ENCODE measurements at places on chromosomes 12 and 14.

GRCh38 chr12:97875064-97875463 lies 412.5 kb downstream of the RMST start:
- no peak for DNase-seq

- DNase-seq: no peak
Observed at GRCh38 chr14:56794088-56794556, 16.2 kb downstream of the OTX2 start.

- DNase-seq: no peak
Observed at GRCh38 chr12:71268598-71269280, 110.9 kb upstream of the TSPAN8 start.

DNA sequence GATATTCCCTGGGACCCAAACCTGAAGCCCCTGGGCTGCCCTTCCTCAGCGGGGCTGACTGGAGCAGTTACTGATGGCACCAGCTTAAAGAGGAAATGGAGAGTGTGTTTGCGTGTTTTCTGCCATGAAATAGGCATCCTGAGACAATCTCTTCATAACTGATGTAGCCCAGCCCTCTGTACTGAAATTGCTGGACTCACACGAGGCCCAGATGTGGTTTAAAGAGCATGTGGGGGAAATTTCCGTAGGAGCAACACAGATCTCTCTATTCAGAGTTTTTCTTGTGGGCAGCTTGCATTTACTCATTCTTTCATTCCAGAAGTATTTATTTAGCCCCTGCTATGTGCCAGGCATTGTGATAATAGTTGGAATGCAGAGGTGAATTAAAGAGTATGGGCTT lies 782.1 kb upstream of the TBX3 start:
- DNase-seq: no peak

DNA sequence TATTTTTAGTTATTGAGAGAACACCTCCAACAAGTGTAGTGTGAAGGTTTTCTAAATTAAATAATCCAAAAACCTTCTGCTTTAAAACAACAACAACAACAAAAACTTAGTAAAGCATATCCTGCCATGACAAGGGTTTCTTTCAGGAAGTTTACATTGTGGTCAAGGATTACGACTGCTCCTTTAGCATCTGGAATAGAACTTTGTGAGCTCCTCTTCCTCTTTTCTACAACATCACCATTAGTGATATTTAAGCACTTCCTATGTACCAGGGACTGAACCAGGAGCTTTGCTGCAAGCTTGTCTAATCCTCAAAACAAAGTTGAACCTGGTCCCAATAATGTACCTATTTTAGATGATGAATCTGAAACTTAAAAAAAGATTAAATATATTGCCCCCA lies 315.4 kb upstream of the KITLG start:
- no peak for DNase-seq

DNA sequence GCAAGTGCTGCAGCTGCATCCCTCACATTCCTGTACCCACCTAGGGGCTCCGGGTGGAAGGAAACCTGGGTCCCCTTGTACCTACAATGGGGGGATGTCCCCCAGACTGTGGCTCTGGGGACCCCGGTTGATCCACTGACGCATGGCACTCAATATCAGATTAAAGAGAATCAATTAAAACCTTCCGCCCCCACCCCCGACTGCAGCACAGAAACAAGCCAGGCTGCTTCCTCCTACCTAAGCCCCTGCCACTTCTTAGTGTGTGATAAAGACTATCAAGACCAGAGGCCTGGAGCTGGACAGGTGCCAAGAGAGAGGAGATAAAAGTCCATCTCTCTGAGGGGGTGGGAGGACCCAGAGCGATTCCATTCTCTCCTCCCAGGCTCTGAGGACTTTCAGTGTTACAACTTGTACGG lies 28.2 kb upstream of the RPLP0 start:
- no peak for DNase-seq

DNA sequence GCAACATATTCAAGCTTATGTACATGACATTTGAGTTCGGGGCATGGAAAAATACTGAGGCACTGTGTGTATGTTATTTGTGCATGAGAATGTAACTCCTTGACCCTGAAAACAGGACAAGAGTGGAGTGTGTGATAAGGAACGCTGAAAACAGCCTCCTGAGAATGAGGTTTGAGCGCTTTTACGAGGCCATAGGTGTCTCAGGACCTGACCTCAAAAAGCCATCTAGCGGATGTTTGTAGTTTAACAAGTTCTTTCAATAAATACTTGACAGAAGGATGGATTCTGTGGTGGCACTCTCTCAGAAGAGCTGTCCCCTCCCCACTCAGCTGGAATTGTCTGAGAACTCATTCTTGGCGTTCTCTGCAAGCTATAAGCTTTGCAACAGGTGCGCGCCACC lies 350.5 kb upstream of the TMTC1 start:
- DNase-seq: no peak

DNA sequence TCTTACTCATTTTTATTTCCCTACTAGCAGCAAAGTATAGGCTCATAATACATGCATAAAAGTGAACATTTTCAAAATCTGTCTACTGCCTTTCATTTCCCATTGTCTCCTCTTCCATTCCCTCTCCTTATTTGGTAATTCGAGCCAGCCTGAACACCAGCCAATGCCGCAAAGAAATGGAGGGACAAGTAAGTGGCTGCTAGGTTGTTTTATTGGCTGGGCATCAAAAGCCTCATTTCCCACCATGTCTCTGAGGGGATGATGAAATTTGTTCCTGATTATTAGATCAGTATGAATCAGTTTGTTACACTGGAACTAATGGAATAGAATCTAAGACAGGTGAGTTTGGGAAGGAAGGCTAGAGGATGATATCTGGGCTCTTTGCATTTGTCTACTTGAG lies 143.5 kb downstream of the KCNA5 start:
- no peak for DNase-seq

- no peak for DNase-seq
Observed at GRCh38 chr14:70793637-70794036, 15.7 kb downstream of the MAP3K9 start.
